ENCODE measurements at places on chromosomes 12 and 14. TPM values are rescaled to one million over a fixed set of nuclear protein-coding genes. Genes with fewer than 3 reads are reported as not detected.

The COX6A1 gene
- total RNA-seq: 807 TPM

The AICDA gene
- 0.48 TPM for total RNA-seq

The SLC38A6 gene
- 19.3 TPM for total RNA-seq

The PLBD1 gene
- total RNA-seq: 2.8 TPM

The RNF212B gene
- not detected for total RNA-seq

The ENDOU gene
- total RNA-seq: not detected

The BEGAIN gene
- 3.8 TPM for total RNA-seq

The KLRC1 gene
- total RNA-seq: not detected
